AG08395 (cell line): ENCODE measurements at places on chromosomes 1 and 21.

- DNase-seq, result peak; percentile 78
Measured at GRCh38 chr1:6523566-6523965, 30.7 kb downstream of the NOL9 start.

- no peak for DNase-seq
Measured at GRCh38 chr1:193677874-193678273, 491.5 kb upstream of the B3GALT2 start.

- DNase-seq, result no peak
Measured at GRCh38 chr1:236345728-236346127, 48.4 kb upstream of the EDARADD start.

DNA sequence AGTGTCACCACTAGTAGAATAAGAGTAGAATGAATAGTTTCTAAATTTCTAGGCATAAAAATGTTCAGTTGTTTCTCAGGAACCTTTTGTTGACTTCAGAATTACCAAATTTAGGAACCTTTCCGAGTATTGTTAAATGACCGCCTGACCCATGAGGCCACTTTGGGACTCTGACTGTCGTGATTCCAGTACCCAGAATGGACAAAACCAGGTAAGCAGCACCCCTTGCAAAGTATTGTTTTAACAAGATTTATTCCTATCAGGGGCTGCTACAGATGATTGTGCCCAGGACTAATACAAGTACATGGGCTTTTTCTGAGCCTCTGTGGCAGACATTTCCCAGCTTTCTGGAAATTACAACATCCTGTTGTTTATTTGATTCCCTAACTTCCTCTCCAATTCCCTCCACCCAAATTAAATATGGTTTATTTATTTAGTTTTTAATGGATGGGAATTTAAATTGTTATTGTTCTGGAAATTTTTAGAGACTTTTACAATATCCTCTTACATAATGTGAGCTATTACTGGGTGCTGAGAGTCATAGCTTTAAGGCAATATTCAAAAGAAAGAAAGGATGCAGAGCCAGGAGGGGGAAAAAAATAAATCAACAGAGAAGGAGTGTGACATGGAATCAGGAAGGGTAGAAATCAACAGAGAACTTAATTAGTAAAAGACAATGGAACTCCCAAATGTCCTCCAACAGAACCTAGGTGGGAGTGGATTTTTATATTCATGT lies 37.4 kb upstream of the NTPCR start:
- no peak for DNase-seq

DNA sequence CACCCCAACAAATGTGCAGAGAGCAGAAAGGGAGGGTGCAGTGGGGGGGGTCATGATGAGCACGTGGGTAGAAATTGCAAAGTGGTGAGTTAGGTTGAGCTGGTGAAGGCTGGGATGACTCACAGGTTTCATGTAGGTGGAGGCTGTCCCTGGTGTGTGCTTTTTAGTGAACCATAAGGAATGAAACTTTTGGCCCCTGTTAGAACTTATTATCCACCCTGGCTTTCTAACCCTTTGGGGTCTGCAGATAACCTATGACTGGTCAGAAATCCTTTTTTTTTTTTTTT lies 46.9 kb downstream of the DOP1B start:
- peak; percentile 94 for DNase-seq

GRCh38 chr1:149979245-149979971 lies 31.1 kb downstream of the OTUD7B start:
- no peak for DNase-seq

- no peak for DNase-seq
Measured at GRCh38 chr1:13456904-13457532, 46.8 kb downstream of the PRAMEF20 start.

- DNase-seq, result no peak
Measured at GRCh38 chr1:52355436-52355835, 10.6 kb downstream of the CC2D1B start.

- no peak for DNase-seq
Measured at GRCh38 chr1:76059451-76059850, 15.1 kb upstream of the ST6GALNAC3 start.

DNA sequence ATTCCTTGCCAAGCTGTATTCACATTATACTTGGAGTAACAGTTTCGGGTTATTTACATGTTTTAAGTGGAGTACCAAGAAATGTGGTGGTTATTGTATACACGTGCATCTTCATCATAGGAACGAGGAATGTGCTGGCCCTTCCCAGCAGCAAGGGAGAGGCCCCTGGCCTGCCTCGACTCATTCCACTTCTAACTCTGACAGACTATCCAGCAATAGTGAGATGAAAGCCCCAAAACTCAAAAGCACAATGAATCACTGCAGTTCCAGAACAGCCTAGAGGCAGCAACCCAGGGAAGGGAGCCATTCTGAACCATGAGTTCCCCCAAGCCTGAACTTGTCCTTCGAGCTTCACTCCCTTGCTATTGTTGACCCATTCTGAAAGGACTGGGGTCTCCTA lies 23.1 kb downstream of the FAM89A start:
- DNase-seq, result no peak

DNA sequence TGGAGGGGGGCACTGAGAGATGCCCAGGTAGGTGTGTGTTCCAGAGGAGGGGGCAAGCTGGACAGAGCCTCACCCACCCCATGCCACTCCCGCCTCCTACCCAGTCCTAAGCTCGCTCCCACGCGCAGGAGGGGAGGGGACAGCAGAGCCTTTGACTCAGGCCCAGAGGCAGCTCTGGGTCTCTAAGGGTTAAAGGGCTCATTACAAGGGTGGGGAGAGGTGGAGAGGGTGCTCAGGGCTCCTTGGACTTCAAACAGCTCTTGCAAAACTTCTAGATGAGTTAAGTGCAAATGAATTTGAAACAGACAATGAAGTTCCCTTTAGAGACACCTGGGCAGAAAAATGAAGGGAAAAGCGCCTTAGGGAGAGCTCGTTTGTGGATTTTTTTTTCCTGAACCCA lies 104.2 kb upstream of the CASZ1 start:
- no peak for DNase-seq

DNA sequence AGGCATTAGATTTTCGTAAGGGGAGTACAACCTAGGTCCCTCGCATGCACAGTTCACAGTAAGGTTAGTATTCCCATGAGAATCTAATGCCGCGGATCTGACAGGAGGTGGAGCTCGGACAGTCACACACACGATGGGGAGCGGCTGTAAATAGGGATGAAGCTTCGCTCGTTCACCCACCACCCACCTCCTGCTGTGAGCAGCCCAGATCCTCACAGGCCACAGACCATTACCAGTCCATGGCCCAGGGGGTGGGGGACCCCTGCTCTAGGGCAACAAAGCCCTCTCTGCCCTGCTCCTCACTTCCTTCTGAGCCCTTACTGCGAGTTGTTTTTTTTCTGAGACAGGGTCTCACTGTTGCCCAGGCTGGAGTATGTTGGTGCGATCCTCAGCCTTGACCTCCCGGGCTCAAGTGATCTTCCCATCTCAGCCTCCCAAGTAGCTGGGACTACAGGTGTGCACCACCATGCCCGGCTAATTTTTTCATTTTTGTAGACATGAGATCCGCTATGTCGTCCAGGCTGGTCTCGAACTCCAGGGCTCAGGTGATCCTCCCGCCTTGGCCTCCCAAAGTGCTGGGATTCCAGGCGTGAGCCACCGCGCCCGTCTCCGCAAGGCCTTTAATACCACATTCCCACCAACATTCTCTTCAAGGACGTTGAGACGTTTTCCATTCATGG lies 21.3 kb downstream of the TRPM2 start:
- DNase-seq, result no peak

DNA sequence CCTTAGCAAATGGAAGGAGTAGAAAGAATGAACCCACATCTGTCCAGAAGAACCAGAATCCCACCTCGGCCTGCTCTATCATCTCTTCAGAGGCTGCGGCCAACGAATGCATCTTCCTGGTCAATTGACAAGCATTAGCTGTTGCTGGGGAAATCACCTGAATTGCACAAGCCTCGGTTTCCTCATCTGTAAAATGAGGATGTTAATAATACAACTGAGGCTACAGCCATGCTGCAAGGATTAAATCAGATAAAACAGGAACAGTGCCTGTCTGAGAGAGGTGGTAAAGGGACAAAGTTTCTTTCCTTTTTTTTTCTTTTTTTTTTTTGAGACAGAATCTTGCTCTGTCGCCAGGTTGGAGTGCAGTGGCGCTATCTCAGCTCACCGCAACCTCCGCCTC lies 99.8 kb downstream of the KIF14 start:
- DNase-seq, result no peak

GRCh38 chr1:156624814-156625435 lies 5.7 kb downstream of the HAPLN2 start:
- DNase-seq, result no peak

GRCh38 chr21:38219049-38219628 lies 37.7 kb upstream of the KCNJ15 start:
- DNase-seq, result peak; percentile 76

GRCh38 chr1:85283475-85284199 lies 7.2 kb upstream of the BCL10 start:
- no peak for DNase-seq

- DNase-seq, result peak; percentile 69
Measured at GRCh38 chr1:221810406-221810805, 68.5 kb upstream of the DUSP10 start.

GRCh38 chr1:243910607-243911006 lies 60.6 kb upstream of the AKT3 start:
- no peak for DNase-seq

GRCh38 chr1:156539818-156540355 lies 32.5 kb downstream of the IQGAP3 start:
- DNase-seq, result no peak

- DNase-seq, result no peak
Measured at GRCh38 chr1:168386949-168387586, 106.4 kb downstream of the TBX19 start.

- no peak for DNase-seq
Measured at GRCh38 chr1:225662155-225662554, 9.2 kb upstream of the ENAH start.

- DNase-seq, result no peak
Measured at GRCh38 chr1:3790500-3790923, 5.8 kb downstream of the LRRC47 start.

DNA sequence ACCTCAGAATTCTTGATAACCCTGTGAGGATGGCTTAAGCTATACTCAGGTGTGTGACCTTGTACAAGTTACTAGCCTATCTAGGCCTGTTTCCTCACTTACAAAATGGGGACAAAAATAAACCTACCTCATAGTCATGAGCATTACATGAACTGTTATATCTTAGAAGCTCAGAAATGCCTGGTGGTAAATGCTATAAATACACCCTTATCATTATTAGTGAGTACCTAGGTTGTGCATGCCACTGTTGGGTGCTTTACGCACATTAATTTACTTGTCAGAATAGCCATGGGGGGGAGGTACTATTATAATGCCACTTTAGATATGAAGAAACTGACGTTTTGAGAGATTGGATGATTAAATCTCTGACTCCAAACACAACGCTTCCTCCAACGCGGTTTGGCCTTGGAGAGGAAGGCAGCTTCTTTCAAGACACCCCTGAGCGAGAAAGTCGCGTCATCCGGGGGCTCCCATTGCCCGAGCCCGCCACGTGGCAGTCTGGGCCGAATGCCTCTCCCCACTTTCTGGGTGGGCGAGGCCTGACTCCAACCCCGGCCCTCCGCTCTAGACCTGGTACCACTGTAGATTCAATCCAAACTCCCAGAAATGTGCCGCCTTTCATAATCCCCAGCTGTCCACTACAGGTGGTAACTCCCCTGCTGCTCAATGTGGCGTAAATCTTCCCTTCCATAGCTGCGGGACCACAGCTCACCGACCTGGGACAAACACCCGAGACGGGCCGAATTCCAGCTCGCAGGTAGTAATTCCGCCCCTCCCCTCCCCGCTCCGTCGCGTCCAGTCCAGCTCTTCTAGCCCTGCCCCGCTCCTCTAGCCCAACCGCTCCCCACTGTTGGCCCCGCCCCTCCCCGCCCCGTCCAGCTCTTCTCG lies 771 bp upstream of the RAD54L start:
- peak; percentile 43 for DNase-seq

DNA sequence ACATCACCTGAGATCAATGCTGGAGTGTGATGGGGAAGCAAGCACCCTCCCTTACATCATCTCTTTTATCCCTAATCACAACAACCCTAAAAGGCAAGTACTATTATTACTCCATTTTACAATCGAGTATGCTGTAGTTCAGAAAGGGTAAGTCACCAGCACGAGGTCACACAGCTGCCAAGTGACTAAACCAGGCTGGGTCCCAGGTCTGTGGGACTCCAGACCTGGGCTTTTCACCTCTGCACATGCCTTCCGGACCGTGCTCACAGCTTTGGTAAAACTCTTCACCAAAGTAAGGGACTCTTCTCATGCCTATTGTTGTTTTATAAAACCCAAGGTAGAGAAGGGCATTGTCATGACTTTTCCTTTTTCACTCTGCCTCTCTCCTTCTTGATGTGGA lies 130.9 kb downstream of the DMRTB1 start:
- no peak for DNase-seq

DNA sequence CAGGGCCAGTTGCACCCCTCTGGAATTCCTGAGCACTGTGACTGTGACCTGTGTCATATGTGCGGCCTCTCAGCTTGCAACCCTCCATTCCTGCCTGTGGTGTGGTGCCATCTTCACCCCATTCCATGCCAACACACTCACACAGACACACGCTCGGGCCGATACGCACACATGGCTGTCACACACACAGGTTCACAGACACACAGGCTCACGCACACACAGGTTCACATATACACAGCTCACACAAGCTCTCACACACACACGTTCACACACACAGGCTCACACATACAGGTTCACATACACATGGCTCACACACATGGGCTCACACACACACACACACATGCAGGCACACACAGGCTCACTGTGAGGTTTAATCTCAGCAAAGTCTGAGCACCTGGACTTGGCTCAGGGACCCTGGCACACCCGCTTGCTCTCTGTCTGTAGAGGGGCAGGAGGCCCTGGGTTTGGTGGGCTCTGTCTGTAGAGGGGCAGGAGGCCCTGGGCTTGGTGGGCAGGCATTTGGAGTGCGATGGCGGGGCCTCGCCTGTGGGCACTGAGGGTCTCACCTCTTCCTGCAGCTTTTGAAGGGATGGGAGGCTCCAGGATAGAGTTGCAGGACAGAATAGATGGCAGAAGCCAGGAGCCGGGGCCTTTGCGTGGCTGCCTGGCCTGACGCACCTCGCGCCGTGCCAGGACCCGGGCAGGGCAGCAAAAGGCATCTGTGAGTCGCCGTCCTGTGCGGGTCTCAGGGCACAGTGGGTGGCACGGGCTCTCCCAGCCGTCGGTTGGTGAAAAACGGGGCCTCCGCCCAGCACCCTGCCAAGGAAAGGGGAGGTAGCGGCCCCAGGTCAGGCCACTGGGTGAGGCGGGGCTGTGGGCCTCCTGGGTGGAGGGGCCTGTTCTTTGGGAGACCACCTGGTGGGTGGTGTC lies 17.1 kb downstream of the COL18A1 start:
- no peak for DNase-seq

- DNase-seq, result no peak
Measured at GRCh38 chr1:222894331-222894730, 79.5 kb downstream of the DISP1 start.

DNA sequence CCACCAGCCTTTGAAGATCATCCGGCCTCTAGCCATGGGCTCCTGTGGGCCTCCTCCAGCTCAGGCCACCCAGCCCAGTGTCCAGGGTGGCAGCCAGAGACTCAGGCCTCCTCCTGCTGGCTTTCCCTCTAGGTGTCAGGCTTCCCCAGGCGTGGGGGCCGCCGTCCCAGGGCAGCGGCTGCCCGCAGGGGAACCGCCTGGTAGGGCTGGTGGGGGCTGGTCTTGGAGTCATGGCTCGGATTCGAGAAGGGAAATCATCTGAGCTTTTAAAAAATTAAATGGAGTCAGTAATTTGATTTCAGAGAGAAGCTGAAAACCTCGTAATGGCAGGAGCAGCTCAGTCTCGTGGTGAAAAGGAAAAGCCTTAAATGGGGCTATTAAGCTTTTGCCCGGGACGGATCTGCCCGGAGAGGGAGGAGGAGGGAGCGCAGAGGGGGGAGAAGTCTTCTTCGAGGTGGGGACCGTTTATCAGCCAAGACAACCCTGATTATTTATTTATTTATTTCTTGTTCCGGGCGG lies 66.4 kb upstream of the TARDBP start:
- DNase-seq, result no peak
